ENCODE measurements at places on chromosomes 16 and 17.

- DNase-seq: peak; percentile 25
Measured at GRCh38 chr17:76384222-76384986, at the start of gene SPHK1. TSS of gene SPHK1 (plus strand) at chr17:76384609. CDS start at chr17:76385645, 1,036 bp downstream.

DNA sequence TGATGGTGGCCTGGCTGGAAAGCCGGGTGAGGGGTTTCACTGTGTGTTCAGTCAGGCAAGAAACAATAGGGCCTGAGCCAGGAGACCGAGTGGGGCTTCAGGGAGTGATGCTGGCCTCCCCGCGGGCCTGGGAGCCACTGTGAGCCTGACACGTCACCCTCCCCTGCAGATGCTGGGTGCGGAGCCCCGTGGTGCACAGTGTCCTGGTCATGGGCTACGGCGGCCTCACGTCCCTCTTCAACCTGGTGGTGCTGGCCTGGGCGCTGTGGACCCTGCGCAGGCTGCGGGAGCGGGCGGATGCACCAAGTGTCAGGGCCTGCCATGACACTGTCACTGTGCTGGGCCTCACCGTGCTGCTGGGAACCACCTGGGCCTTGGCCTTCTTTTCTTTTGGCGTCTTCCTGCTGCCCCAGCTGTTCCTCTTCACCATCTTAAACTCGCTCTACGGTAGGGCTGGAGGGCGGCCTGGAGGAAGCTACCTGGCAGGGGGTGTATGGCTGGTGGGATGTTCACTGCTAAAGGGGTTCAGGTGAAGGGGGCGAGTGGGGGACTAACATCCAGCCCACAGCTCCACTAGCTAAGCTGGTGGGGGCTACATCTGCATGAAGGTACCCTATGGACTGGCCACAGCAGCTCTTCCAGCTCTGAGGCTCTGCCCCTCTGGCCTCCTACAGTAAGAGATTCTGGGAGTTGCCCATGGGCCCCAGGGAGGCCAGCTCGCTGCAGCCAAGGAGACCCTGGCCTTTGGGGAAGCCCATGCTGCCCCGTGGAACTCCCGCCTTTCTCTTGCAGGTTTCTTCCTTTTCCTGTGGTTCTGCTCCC is 32.4 kb downstream of the ADGRG5 start:
- DNase-seq: no peak

GRCh38 chr17:574061-574460 is 140.6 kb downstream of the VPS53 start:
- DNase-seq: no peak

DNA sequence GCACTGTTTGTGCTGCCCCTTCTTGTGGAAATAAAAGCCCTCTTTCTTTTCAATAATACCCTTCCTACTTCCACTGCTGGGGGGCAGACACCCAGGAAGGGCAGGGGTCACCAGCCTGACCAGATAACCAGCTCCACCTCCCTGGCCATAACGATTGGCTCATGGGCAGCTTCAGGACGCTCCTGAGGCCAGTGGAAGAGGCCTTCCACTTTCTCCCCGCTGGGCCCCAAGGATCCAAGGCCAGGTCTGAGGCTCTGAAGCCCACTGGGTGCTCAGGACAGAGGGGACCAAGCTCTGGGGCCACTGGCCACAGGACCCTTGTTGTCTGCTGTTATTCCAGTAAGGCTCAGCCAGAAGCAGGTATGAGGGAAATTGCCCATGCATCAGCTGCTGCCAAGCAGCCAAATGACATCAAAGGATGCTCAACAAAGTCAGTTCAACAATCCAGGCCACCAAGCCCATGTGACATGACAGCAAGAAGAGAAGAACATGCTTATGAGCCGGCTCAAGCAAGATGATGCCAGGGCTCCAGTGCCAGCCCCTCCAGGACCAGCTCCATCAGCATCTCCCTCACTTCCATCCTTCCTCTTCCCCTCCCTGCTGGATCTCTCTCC is 238.8 kb downstream of the ZNF423 start:
- no peak for DNase-seq

DNA sequence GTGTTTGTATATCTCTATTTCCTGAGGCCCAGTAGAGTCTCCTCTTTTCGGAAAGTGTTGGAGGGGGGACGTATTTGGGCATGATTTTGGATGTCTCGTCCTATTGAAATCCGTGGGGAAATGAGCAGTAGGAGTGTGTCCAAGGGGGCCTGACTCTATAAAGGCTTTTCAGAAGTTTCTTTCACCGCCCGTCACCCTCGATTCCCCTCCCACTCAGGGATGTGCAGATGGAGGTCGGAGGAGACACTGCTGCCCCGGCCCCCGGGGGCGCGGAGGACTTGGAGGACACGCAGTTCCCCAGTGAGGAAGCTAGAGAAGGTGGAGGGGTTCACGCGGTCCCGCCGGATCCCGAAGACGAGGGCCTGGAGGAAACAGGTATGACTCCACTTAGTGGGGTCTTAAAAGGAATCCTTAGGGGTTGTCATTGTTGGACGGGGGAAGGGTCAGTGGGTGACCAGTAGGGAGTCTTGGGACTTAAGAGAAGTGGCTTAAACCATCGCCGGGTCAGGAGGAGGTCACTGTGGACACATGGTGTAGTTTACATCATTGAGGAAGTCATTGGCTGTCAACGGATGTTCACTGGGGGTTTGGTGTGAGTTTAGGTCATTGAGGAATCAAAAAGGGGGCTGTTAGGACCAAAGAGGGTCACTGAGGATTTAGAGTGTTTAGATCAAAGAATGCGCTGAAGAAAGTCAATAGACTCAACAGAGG is 424 bp downstream of the MON1B start:
- no peak for DNase-seq

DNA sequence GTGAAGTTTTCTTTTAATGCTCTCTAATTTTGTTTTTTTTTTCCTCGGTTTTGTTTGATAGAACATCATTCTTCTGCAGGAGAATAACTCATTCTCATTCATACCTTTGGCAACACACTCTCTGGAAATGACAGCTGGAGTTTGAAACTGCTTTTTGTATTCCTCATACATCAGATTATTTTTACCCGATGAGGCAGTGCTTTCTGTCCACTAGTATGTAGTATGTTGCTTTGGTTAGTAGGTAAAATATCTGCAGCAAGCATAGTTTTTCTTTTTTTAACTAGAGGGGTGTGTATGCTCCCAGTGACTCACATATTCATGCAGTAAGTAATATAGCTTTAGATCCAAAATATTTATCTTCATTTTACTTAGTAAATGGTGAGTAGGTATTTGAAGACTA is 6.4 kb downstream of the PRKCA start:
- DNase-seq: no peak

DNA sequence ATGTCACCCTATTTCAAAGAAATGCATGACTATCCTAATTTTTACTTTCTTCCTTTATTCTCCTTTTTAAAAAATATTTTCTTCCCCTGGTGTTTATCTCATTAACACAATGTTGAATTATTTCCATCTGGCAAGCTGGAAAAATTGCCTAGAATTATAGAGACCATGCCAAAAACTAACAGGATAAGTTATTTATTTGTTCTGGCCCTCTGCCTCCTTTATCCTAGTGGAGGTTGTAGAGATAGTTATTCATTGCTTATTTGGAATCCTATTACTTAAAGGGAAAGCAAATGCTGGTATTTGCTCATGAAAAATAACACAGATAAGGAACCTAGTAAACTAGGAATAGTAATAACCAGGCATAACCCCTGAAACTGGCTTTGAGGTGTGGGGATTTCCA is 684.9 kb upstream of the KIF2B start:
- DNase-seq: no peak

DNA sequence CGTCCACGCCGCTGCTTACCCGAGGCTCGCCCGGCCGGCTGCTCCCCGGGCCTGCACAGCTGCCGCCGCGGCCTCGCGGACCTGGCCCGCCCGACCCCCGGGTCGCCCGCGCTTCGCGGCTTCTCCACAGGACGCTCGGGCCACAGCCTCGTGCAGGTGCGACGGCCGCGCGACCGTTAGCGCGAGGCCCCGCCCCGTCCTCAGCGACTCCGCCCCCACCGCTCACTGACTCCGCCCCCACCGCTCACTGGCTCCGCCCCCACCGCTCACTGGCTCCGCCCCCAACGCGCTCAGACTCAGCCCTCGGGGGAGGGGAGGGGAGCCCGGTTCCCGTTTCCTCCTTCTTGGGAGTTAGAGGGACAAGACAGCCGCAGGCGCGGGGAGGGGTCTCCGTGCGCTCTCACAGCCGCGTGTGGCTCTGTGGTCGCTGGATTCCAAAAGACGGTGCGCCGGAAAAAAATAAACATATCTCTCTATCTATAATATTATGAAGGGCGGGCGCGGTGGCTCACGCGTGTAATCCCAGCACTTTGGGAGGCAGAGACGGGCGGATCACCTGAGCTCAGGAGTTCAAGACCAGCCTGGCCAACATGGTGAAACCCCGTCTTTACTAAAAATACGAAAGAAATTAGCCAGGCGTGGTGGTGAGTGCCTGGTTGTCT is at the start of gene MEIOB:
TSS of gene MEIOB (minus strand) at position 191 of the 662 bp plus-strand sequence. CDS start 3,989 bp downstream, outside the sequence.
- no peak for DNase-seq

GRCh38 chr17:33948309-33948708 is 306.8 kb upstream of the CCL2 start:
- no peak for DNase-seq

GRCh38 chr17:7441266-7441665 is 2.0 kb downstream of the FGF11 start:
- DNase-seq: no peak

DNA sequence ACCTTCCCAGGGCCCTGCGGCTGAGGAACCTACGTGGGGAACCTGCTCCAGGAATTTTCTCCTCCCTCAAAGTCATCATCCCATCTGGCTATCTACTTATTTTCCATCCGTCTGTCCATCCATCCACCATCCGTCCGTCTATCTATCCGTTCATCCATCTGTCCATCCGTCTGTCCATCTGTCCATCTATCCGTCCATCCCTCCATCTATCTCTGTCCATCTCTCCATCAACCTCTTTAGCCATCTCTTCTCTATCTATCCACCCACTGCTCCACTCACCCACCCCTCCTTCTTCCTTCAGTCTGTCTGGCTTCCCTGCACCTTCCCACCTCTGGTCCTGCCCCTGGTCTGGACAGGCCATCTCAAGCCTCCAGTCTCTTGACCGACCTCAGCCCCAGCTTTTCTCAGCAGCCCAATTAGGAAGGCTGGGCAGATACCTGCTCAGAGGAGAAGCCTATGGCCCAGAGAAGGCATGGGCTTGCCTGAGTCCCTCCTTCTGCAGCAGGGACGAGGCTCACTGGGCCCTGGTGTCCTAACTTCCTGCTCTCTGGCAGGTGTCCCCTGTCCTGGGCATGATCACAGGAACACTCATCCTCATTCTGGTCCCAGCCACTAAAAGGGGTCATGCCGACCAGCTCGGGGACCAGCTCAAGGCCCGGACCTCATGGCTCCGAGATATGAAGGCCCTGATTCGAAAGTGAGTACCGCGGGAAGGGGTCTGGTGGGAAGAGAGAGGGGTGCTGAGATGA is 23.0 kb downstream of the MYBBP1A start:
- no peak for DNase-seq

DNA sequence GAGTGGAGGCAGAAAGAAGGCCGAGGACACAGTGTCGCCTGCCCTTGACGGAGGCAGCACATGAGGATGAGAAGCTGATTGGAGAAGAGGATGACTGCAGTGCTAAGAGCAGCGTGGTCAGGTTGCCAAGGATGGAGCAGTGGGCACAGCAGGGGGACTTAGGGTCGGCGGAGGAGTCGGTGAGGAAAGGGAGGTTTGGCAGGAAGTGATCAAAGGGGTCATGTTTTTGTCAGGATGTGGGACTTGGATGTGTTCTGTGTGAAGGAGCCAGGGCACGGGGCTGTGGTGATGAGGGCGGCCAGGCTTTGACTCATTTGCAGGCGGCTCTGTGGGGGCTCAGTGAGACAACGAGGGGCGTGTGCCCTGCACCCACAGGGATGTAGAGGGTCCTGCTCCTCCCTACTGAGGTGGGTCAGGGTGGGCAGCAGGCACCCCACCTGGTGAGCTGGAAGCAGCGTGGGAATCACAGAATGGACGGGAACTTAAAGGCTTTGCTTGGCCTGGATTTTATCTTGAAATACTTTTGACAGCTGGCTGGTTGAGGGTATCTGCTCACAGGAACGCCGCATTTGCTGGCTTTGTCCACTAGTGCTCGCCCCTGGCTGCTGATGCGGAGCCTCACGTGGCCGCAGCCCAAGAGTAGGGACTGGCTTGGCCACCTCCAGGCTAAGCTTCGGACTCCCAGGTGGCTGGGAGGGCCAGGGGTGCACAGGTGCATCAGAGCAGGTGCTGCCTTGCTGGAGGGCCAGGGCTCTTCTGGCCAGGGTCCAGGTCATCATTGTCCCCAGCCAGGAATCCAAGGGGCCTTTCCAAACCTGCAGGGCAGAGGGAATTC is 6.0 kb downstream of the MPG start:
- no peak for DNase-seq

DNA sequence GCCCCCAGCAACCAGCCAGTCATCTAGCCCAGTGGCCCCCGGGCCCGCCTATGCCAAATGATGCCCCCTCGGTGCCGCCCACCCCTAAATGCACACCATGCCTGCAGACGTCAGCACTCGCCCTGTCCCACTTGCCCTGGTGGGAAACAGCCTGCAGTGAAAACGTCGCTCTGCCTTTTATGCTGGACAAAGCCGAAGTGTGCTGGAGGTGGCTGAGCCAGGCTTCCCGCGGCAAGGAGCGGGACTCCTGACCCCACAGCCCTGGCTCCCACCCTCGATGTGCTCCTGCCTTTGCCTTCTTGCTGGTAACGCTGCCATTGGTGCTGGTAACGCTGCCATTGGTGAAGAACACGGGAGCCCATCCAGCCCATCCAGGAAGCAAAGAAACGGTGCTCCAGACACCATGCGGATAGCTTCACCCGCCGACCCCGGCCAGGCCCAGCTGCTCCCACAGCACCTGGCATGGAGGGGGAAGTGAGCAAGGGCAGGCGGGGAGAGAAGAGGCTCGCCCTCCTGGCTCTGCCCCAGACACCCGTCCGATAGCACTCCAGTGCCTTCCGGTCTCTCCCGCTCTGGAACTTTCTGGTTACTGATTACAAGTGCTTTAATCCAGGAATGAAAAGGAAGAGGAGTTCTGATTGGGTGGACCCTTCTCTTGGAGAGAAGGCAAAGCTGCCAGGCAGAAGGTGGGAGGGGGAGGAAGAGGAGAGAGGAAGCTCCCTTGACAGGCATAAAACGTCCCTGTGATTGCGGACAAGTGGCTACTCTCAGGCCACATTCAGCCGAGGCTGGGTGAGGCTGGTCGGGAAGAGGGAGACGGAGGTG is 4.0 kb upstream of the BAIAP2 start:
- no peak for DNase-seq

GRCh38 chr17:48759288-48759687 is 30.7 kb upstream of the HOXB13 start:
- DNase-seq: no peak

DNA sequence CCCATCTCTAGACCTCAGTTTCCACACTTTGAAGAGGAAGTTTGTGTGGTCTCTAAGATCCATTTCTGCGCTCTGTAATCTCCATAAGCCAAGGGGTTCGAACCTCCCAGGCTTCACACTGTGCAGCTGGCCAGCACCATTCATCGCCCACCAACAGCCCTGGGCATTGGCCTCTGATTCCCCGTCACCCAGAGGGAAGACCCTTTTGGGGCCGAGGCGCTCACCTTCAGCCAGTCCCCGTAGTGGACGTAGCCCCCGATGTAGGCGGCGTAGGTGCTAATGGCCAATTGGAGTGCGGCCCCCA is 678 bp downstream of the TMEM101 start:
- DNase-seq: no peak
